PC-3 (cell line): ENCODE measurements at places on chromosomes 1 and 21.
A peak's percentile ranks its signal among the peaks of the same experiment; 100 is the strongest.

DNA sequence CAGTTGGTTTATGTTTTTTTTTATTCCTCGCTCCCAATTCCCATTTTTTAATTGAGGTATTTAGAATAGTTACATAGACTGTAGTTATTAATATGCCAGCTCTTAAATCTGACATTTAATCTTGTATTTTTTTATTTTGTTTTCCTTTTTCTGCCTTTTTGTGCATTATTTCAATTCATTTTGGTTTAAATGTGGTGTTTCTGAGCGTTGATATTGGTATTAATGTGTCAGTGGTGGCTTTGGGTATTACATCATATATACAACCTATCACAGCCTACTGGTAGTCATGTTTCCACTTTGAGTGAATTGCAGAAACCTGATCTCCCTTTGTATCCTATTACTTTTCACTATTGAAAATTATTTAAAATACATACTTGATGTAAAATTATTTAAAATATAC is 1027.3 kb downstream of the KCNT2 start:
- no peaks in the 10 kb centered on the region; the same call in 1 of the 2 replicates for H3K4me1 ChIP-seq
- peak; percentile 8 for DNase-seq
- no peak overlapping the region for H3K27ac ChIP-seq
- no peaks in the 10 kb centered on the region for H3K36me3 ChIP-seq
- no peak overlapping the region for H3K4me3 ChIP-seq

- peaks cover under 1% of the 10 kb centered on the region for H3K4me1 ChIP-seq
- no peaks in the 10 kb centered on the region for H3K27me3 ChIP-seq
- no peak overlapping the region for H3K27ac ChIP-seq
- no peak for DNase-seq
- no peak overlapping the region for H3K4me3 ChIP-seq
- H3K36me3 ChIP-seq = no peaks in the 10 kb centered on the region
Observed at GRCh38 chr1:84168783-84169182, 24.7 kb downstream of the PRKACB start.

DNA sequence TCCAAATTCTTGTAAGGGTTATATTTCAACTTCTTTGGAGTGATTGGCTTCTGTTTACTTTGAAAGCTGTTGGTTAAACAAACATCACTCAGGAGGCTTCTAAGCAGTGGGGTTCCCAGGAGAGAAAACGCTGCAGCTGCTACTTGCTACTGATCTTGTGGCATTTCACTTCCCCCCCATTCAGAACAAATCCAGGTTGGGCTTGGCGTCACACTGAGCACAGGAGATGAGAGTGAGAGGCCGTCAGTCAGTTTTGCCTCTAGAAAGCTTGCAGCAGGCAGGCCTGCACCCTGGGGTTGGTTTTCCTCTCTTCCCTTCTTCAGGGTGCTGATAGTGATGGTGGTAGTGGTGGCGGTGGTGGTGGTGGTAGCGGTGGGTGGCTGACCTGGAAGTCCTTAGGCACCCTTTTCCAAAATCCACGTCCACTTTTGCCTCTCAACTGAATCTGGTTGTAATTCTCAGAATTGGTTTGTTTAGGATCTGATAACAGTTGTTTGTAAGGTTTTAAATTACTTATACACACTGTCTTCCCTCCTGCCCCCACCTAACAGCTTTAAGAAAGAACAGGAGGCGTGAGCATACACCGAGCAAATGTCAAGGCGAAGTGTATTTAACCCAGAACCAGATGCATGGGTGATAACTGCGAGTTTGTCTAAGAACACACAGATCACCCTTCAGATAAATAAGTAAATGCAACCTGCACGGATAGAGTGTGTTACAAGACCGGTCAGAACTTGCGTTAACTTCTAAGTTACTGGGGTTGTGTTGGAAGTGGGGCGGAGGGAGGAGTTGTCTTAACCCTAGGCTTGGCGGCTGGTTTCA is 3.2 kb upstream of the PROX1 start:
- H3K27me3 ChIP-seq = peaks cover 91% of the 10 kb centered on the region
- H3K4me1 ChIP-seq = no peaks in the 10 kb centered on the region
- DNase-seq = no peak
- H3K36me3 ChIP-seq = no peaks in the 10 kb centered on the region
- H3K27ac ChIP-seq = no peak overlapping the region

DNA sequence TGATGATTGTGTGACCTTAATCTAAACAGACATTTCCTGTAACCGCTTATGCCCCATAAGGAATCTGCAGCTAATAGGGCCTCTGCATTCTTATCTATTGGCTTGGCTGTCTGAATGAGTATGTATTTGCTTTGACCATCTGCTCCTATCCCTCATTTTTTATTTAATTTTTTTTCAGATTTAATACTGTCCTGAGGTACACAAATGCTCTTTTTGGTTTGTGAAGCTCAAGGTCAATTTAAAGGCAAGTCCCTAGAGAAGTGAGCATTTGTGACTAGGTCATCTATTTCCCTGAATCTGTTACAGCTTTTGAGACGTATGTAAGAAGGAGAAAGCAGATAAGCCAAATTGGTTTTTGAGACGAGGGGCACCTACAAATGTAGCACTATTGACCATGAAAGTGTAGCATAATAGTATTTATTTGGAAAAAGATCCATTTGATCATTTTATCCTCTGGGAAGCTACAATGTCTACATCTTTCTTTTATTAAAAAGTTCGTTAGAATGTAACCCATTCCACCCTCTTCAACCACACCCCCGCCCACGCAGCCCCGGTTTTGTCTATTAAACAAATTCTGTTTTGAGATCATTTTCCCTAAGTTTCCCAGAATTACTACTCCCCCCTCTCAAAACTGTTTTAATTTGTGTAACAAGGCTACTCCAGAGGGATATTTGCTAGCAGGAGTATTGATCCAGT is 69.2 kb upstream of the HSPA13 start:
- no peaks in the 10 kb centered on the region for H3K4me1 ChIP-seq
- H3K27me3 ChIP-seq = peaks cover 60% of the 10 kb centered on the region; the same call in 1 of the 2 replicates
- no peak for DNase-seq
- no peak overlapping the region for H3K27ac ChIP-seq
- no peaks in the 10 kb centered on the region for H3K36me3 ChIP-seq

GRCh38 chr1:118339400-118340124 is 154.5 kb upstream of the SPAG17 start:
- peak overlapping the region; percentile 94 for H3K27ac ChIP-seq
- H3K4me3 ChIP-seq = peak overlapping the region; percentile 19; the same call in 1 of the 2 replicates
- no peaks in the 10 kb centered on the region for H3K27me3 ChIP-seq
- peak; percentile 75 for DNase-seq
- no peaks in the 10 kb centered on the region for H3K36me3 ChIP-seq
- peaks cover 51% of the 10 kb centered on the region for H3K4me1 ChIP-seq

GRCh38 chr1:43345120-43345519 is 7.5 kb downstream of the MPL start:
- 0 out of 2 replicates have a peak overlapping the region, but pooled peaks have one; percentile 1 for H3K27ac ChIP-seq
- no peaks in the 10 kb centered on the region for H3K27me3 ChIP-seq
- peaks cover 43% of the 10 kb centered on the region for H3K4me1 ChIP-seq
- peak; percentile 32 for DNase-seq

DNA sequence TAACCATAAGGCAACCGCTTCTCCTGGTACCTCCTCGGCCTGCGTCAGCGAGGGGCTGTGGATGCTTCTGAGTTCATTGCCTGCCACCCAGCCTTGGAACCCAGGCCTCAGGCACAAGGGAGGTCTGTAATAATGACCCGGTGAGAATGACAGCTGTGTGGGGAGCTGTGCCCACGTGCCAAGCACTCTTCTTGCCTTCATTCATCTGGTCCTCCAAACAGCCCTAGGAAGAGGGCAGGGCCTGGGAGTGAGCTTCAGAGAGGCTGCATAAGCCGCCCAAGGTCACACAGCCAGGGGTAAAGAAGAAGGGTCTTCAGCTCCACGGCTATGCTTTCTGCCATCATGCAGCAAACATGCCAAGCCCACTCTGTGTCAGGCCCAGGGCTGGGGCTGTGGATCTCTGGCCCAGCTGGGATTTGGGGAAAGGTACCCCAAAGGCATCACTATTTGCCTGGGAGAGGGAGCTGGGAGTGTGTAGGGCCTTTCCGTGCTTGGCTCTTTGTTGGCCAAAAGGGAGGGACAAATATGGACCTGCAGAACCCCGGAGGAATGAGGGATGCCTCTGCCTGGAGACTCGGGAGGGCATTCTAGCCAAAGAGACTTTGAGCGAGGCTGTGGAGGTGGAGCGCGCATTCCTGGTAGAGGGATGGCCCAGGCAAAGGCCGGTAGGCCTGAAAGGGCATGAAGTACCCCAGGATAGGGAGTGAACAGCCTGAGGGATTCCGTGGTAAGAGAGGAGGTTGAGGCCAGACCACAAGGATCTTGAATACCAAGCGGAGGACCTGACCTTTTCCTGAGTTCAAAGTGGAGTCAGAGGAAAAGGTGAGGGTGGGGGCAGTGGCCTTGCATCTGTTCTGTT is 10.1 kb upstream of the EDN2 start:
- no peak for DNase-seq
- H3K36me3 ChIP-seq = no peaks in the 10 kb centered on the region
- H3K4me1 ChIP-seq = peaks cover 30% of the 10 kb centered on the region
- no peak overlapping the region for H3K27ac ChIP-seq
- H3K27me3 ChIP-seq = no peaks in the 10 kb centered on the region

- no peak overlapping the region for H3K4me3 ChIP-seq
- no peaks in the 10 kb centered on the region for H3K27me3 ChIP-seq
- peaks cover 91% of the 10 kb centered on the region for H3K36me3 ChIP-seq
- H3K27ac ChIP-seq = no peak overlapping the region
Observed at GRCh38 chr1:39568208-39568607, 8.4 kb downstream of the PABPC4 start.

DNA sequence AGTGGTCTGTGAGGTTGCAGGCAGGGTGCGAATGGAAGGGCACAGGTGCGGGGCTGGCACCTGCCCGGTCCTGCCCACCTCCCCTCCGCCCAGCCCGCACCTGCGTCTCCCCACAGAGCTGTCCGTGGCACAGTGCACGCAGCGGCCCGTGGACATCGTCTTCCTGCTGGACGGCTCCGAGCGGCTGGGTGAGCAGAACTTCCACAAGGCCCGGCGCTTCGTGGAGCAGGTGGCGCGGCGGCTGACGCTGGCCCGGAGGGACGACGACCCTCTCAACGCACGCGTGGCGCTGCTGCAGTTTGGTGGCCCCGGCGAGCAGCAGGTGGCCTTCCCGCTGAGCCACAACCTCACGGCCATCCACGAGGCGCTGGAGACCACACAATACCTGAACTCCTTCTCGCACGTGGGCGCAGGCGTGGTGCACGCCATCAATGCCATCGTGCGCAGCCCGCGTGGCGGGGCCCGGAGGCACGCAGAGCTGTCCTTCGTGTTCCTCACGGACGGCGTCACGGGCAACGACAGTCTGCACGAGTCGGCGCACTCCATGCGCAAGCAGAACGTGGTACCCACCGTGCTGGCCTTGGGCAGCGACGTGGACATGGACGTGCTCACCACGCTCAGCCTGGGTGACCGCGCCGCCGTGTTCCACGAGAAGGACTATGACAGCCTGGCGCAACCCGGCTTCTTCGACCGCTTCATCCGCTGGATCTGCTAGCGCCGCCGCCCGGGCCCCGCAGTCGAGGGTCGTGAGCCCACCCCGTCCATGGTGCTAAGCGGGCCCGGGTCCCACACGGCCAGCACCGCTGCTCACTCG is 23.3 kb downstream of the FTCD start:
- H3K4me3 ChIP-seq = no peak overlapping the region
- H3K27me3 ChIP-seq = no peaks in the 10 kb centered on the region
- peaks cover 10% of the 10 kb centered on the region for H3K36me3 ChIP-seq
- no peaks in the 10 kb centered on the region for H3K4me1 ChIP-seq

DNA sequence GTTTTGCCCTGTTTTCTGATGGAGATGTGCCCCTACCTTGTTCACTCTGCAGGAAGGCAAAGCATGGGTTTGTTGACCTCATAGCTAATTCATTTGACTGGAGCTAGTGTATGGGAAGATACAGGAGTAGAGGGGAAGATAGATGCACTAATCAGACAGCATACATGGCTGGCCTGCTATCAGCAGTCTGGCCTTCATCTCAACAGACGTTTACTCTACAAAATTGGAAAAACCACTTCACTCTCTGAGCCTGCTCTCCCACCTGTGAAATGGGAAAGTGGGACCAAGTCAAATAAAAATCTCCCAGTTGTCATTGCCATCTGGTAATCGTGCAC is 235.2 kb upstream of the RAB4A start:
- H3K4me1 ChIP-seq = no peaks in the 10 kb centered on the region
- H3K27ac ChIP-seq = no peak overlapping the region
- DNase-seq = no peak

- H3K36me3 ChIP-seq = no peaks in the 10 kb centered on the region
- H3K27me3 ChIP-seq = no peaks in the 10 kb centered on the region
- peak overlapping the region; percentile 26 for H3K27ac ChIP-seq
- H3K4me3 ChIP-seq = peak overlapping the region; percentile 93
Observed at GRCh38 chr1:1889090-1889750, 1.7 kb downstream of the GNB1 start.

GRCh38 chr1:248849637-248850036 is 9.2 kb downstream of the ZNF692 start:
- H3K27me3 ChIP-seq = no peaks in the 10 kb centered on the region
- DNase-seq = no peak
- no peaks in the 10 kb centered on the region for H3K4me1 ChIP-seq
- H3K36me3 ChIP-seq = peaks cover 83% of the 10 kb centered on the region
- no peak overlapping the region for H3K27ac ChIP-seq

- H3K4me3 ChIP-seq = peak within 1 kb of the TSS; percentile 92
- no peaks in the 10 kb centered on the region for H3K36me3 ChIP-seq
- H3K27me3 ChIP-seq = no peaks in the 10 kb centered on the region
- 0 out of 2 replicates have a peak within 1 kb of the TSS, but pooled peaks have one; percentile 3 for H3K27ac ChIP-seq
- peak; percentile 100 for DNase-seq
Observed at GRCh38 chr1:220089650-220090556, at the start of gene BPNT1. Gene BPNT1 (minus strand): TSS chr1:220089788. CDS start chr1:220079846, 9,942 bp downstream.
